ENCODE measurements at places on chromosomes 3 and 15.

DNA sequence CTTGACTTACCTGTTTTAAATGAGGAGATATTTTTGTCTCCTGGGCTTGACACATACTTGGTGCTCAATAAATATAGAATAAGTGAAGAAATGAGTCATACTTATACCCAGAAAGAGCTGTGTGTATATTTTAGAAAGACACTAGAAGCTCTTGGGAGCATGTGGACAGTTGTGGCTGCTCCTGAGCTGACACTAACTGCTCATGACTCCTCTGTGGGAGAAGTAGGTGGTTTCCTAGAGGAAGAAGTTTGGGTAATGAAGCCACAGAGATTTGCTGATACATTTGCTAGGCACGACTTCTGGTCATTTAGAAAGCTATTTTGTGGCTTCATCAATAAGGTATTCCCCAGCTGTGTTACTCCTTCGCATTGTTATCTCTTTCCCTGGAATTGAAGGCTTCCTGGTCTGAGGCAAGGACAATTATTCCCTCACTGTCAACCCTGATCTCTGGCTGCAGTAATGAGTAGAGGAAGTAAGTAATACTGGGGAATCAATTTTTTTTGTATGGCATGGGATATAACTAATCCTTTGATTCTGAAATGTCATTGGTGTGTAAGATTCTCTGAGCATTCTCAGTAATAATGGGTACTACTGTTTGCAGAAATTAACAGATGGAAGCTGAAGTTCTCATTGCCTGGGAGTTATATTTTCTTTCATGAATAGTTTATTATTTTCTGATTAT lies 79.6 kb upstream of the DCBLD2 start:
- DNase-seq: no peak

DNA sequence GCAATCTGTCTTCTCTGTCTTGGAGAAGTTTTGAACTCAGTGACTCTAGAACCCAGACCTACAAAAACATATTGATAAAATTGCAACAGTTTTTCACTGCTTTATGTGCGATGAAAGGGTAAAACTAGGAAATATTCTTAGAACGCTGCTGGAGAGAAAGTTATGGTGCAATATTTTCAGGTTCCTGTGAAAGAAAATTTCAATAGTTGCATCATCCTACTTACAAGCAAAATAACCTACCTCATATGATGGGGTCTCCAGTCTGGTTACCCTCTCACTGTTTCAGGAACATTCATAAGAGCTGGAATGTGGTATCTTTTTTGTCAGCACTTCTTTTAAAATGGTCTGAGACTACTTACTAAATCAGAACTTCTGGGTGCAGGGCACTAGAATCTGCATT lies 27.1 kb downstream of the GATM start:
- no peak for DNase-seq

DNA sequence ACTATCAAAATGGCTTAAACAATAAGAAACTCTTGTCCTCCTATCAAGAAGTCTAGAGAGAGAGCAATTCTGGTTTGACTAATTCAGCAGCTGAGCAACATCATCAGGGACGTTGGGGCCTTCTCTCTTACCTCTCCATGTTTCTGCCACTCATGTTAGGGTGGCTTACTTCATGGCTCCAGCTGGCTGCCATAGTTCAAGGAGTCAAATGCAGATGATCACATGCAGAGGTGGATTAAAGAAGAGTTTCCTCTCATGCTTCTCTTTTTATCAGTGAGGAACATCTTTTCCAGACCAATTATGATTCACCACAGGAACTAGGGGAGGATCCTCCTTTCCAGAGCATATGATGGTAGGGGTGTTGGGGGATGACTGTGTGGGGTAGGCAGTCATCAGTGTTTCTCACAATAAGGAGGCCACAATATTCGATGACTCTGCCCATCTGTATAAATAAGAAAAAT lies 45.5 kb downstream of the NEK11 start:
- no peak for DNase-seq

DNA sequence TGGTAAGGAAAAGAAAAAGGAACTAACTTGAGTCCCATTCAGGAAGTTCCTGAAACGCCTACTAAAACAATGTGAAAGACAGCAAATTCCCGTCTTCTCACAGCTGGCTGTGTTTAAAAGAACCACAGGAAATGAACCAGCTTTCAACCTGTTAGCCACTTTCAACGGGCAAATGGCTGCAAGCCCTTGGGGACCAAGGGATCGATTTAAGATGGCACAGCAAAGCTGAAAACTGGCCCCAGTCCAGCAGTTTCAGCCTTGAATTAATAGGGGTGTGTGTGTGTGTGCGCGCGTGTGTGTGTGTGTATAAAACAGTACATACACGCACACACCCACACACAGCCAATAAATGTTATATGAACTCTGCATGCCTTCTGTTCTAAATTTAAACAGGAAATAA lies 168.7 kb upstream of the TMCO5A start:
- DNase-seq: no peak

GRCh38 chr3:128496602-128497304 lies 3.8 kb upstream of the GATA2 start:
- no peak for DNase-seq
